ENCODE measurements at places on chromosomes 2 and 18.

DNA sequence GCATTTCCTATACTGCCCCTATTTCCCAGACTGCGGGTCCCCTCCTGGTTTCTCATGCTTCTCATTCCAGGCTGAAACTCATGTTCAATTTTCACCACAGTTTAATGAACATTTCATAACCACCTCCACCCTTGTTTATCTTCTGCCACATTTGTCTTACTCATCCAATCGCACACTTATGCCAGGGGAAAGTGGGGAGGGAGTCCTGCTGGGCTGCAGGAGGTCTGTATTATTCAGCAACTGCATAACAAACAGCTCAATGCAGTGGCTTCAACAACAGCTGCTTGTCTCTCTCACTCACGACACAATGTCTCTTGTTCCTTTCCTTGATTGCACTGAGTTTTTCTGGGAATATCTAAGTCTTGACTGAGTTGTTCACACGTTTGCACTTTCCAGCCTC is 106.0 kb downstream of the ZNF519 start:
- no peak for DNase-seq

DNA sequence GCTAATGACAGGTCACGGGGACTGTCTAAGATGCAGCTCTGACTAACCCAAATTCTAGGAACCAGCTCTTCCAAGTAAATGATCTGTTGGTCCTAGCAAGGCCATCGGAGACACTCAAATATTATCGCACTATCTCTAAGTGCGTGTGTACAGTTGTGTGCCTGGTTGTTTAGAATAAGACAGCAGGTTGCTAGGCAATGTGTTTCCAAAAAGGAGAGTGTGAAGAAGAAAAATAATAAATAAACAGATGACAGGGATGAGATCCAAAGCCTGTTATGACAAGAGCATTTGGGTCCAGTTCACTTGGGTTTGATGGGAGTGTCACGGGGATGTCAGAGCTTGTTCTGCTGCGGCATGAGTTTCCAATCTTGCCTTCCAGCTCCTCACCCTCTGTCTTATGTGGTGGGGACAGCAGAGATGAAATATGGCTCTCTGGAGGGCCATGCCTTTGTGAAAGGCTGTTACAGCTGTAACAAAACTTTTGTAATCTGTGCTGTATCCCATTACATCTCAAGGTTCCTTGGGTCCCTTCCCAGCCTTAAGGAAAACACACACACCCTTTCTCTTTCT is 127.5 kb upstream of the TNP1 start:
- no peak for DNase-seq

- no peak for DNase-seq
Measured at GRCh38 chr2:224208007-224208406, 168.9 kb upstream of the SERPINE2 start.

DNA sequence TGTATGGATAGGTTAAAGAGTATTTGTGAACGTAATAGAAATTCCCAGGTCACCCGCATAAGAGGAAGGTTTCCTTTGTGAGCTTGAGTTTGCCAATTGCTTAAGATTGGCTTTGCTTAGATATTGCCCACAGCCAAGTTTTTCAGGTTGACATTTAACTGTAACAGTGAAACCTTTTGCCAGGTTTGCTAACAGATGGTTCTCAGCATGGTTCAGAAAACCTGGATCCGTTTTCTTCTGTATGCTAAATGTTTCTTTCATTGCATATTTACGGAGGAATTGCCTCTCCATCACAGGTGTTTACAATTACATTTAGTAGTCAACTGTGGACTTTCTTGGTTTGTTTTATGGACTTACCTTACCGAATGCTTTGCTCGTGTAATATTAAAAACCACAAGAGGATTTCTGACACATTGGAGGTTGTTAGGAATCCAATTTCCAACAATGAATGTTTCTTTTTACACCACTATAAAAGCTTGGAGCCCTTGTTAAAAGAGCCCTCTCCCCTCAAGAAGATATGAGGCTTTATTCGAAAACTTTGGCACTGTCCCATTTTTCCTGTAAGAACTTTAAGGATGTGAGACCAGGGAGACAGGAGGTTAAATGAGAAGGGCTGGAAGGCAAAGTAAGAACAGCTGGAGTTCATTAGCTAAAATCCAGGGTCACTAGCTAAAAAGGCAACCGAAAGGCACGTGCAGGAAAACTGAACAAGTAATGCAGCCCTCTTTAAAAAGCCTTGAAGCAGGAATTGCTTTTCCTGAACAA is 7.8 kb downstream of the CDK15 start:
- no peak for DNase-seq

DNA sequence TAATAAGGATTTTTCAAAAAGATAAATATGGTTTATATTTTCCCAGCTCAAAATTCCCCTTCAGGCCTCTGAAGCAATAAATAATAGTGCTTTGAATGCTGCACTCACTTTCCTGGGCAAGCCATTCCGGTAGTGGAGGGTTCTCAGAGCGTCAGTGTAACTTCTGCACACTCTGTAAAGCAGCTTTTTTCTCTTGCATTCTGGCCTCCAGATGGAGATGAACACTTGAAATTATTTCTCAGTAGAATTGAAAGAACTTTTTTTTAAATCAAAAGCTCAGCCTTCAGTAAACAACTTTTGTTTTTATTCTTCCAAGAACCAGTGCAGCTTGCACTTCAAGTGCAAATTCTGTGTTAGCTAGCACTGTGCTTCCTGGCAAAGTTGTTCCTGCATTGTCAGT is 281.1 kb upstream of the RAB12 start:
- no peak for DNase-seq

GRCh38 chr2:76491503-76491902 is 780.8 kb upstream of the GCFC2 start:
- no peak for DNase-seq

All from SHP77 (cell line).